ENCODE measurements at places on chromosomes 6 and 20.
A peak's percentile ranks its signal among the peaks of the same experiment; 100 is the strongest.

GRCh38 chr6:21612067-21612745 lies 18.7 kb downstream of the SOX4 start:
- no peak for DNase-seq

- no peak for DNase-seq
Observed at GRCh38 chr20:2248837-2249236, 47.0 kb upstream of the TGM3 start.

DNA sequence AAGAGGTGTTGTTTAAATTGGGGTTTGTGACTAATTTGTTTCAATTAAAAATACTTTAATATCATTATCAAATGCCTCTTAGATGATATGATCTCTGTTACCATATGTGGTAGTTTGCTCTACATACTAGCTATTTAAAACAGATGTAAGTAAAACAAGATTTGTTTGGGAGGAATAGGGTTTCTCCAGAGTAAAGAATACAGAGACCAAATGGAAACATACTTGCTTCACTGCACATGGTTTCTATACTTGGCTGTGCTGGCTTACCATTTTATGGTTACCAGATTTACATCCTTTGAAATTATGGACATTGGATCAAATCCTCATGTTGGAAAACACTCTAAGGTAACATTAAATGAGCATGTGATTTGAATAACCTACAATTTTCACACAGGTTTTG lies 588.3 kb downstream of the CD109 start:
- no peak for DNase-seq

DNA sequence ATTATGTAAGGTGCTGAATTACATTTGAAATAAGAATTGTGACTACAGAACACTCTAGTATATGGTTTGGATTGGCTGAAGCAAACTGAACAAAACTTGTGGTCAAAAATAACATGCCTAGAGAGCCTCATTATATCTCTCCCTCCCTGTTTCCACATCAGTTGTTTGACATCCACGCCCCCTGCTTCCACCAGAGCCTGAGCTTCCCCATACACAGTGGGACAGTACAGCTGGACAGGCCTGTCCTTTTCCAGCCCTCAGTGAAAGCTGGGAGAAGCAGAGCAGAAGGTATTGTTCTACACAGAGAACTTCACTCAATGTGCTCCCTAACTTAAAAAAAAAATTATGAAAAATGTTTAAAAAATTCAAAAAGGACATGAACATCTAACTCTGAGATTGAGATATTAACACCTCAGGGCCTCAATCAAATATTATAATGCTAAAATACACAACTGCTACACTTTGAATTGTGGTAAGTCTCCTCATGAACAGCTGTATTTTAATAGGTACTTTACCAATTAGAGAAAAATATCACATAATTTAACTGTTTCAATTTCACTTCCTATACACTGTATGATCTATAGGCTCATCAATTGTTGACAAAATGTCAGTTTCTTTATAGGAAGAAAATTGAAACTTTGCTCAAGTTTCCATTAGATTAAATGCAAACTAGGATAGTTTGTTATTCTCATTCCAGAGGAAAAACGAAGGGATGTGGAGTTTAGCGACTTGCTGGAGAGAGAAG lies 44.9 kb upstream of the SCML4 start:
- DNase-seq = no peak

DNA sequence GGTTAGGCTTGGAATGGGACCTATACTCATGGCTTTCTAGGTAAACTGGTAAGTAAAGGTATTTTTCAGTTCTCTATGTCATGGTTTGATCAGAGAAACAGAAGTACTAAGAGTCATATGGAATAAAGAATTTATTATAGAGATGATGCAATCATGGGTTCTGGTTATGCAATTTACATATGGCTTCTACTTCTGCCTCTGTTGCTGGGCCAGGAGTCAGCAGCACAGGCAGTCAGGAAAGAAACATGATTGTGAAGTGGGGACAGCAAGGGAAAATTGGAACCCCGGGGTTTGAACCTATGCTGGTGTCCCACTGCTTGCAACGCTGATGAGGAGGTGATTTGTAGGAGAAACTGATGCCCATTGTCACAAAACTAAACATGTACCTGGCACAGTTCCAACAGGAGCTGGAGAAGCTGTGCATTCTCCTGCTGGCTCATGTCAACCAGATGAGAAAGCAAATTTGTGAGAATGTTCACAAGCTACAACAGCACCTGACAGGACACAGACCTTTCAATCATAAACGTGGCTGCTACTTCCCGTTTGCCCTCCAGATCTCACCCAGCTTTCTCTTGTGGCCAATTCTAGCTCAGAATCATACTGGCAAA lies 887.1 kb downstream of the TFAP2A start:
- no peak for DNase-seq

DNA sequence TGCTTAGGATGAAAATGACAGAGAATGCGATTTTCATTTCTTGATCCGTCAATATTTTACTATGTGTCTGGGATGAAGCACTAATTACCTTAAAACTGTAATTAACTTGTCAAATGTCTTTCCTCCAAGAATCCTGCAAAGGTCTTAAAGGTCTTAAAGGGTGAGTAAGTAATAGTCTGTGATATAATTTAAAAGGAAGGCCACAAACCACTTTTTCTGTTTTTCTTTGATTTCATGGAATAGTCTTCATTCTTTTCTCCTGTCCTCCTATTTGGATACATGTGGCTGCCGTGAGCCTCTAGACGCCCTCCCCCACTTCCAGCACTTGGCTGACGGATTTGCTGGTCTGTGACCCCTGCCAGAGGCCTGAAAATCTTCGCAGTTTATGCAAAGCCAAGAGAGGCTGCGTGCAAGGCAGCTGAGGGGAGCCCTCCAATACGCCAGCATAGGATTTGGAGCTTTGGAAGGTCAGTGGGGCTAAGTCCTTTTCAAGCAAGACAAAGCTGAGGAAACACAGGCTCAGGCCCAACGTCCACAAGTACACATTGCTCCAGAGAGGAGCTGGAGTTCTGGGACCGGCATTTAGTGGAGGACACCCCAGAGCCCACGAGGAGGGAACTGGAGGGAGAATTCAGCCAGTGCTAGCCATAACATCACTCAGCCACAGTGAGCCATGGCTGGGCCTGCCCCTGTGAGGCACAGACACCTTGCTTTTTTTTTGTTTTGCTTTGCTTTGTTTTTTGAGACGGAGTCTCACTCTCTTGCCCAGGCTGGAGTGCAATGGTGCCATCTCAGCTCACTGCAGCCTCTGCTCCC lies 382.6 kb downstream of the SMOC2 start:
- DNase-seq = no peak

DNA sequence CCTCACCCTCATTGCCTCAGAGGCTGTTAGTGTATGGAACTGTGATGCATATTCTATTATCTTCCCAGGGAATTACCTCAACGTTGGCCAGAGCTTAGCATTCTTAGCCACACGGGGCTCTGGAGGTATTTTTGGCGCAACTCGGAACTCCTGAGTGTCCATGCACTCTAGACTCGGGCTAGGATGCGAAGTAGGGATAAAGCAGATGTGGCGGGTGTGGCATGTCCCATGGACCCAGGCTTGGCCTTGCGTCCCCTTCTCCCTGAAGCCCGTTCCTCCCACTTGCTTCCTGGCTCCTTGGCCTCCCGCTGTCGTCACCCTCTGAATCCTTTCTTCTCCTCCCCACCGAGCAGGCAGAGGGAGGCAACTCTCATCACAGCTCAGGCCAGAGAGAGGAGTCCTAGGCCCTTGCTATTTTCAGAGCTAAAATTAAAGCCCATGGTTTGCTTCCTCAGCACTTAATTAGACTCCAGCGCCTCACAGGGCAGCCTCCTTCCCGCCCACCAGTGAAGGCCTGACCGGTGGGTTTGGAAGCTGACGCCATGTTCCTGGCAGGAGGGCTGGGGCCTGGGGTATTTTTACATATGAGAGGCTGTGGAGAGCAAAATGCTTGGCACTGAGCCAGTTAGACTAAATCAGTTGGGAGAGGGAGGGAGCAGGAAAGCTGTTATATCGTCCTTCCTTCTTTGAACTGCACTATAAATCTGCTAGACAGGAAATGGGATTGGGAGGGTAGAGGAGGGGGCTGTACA lies 138.7 kb downstream of the FOXO3 start:
- DNase-seq = no peak

- DNase-seq = peak; percentile 20
Observed at GRCh38 chr6:3882866-3883265, 33.7 kb downstream of the FAM50B start.

DNA sequence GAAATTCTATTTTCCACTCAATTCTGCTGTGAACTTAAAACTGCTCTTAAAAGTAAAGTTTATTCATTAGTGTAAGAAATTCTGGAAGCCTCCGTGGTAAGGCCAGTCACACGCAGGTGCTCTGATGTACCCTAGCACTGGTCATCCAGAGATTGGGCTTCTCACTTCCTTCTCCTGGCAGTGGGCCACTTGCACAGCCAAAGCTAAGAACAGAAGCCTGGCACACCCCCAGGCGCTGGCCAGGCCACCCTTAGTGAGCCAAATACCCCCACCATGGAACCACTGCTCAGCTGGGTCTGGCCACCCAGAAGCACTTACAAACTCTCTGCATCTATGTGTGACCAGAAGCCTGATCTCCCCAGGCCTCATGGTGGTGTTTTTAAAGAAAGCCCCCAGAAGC lies 35.3 kb upstream of the ARFGEF2 start:
- no peak for DNase-seq

- no peak for DNase-seq
Observed at GRCh38 chr20:53903652-53903987, 166.8 kb downstream of the BCAS1 start.

- DNase-seq = no peak
Observed at GRCh38 chr6:170423030-170423429, 116.5 kb downstream of the FAM120B start.

- DNase-seq = peak; percentile 49
Observed at GRCh38 chr6:132797951-132798868, at the start of gene SLC18B1. SLC18B1 (minus strand) TSS chr6:132798637; CDS start chr6:132798456, 181 bp downstream.

- DNase-seq = peak; percentile 32
Observed at GRCh38 chr6:53484476-53485280, 60.2 kb downstream of the GCLC start.

GRCh38 chr6:111187874-111188273 lies 100.6 kb downstream of the SLC16A10 start:
- DNase-seq = no peak

DNA sequence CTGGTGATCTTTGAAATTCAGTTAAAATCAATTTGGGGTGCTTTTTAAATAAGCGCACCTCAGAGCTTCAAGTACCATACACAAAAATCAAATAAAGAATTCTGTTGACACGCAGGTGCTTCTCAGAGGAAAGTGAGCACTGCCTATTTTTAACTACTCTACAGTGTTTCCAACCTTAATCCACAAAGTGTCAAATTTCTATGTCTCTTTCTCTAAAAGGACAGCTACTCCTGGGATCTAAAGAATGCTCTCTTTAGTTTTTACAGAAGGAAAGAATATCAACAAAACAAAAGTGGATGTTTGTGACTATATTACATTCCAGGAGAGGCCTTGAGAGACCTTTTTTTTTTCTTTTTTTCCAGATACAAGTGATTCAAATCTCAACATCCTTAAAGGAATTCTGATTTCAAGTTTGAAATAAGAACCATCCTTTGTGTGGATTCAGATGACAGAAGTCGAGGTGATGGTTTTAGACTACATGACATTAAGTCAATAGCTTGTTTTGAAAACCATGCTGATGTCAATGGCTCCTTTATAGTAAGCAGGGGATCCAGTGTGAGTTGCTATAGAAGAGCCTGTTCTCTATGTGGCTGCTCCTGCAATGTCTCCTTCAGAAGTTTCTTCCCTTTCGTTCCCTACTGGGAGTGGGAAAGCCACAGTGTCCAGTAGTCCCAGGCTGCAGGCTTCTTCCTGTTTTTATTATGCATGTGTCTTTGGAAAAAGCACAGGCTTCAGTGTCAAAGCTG lies 67.2 kb upstream of the DEFB112 start:
- DNase-seq = no peak

GRCh38 chr6:53944091-53944490 lies 149.3 kb downstream of the LRRC1 start:
- no peak for DNase-seq
